ENCODE measurements at places on chromosomes 2 and 18. TPM values are rescaled to one million over a fixed set of nuclear protein-coding genes. Genes with fewer than 3 reads are reported as not detected.

USP34 gene
- total RNA-seq, result 44.9 TPM

DBI gene
- total RNA-seq, result 570 TPM

WDSUB1 gene
- 8.0 TPM for total RNA-seq

FZD7 gene
- 7.3 TPM for total RNA-seq

GAREM1 gene
- total RNA-seq, result 4.4 TPM

MALL gene
- total RNA-seq, result 131 TPM

SCTR gene
- not detected for total RNA-seq

SAG gene
- not detected for total RNA-seq

HOXD10 gene
- total RNA-seq, result 5.5 TPM

MDH1B gene
- 1.7 TPM for total RNA-seq

ADRA2B gene
- not detected for total RNA-seq

SLC39A6 gene
- 62.1 TPM for total RNA-seq

RND3 gene
- total RNA-seq, result 51.2 TPM

ST8SIA3 gene
- total RNA-seq, result not detected

DSG1 gene
- not detected for total RNA-seq

MAP4K3 gene
- 18.3 TPM for total RNA-seq

PRPF40A gene
- total RNA-seq, result 101 TPM

TIA1 gene
- 47.3 TPM for total RNA-seq

EPB41L3 gene
- 0.52 TPM for total RNA-seq

MEX3C gene
- total RNA-seq, result 20.8 TPM

DNER gene
- total RNA-seq, result 10.0 TPM

DUSP19 gene
- 0.25 TPM for total RNA-seq

TRABD2A gene
- 12.9 TPM for total RNA-seq

GRHL1 gene
- 0.70 TPM for total RNA-seq
